ENCODE measurements at places on chromosomes 4 and X.

DNA sequence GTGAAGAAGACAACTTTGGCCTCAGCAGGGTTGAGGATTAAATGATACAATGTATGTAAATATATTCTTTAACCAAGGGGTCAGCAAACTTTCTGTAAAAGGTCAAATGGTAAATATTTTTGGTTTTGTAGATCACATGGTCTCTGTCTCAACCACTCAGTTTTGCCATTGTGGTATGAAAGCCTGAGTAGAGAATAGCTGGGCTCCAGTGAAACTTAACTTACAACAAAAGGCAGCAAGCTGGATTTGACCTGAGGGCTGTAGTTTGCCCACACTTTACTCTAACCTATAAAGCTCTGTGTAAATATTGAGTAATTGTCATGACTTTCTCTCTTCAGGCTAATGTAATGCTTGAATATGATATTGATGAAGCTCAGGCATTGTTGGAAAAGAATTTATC is 19.6 kb downstream of the VBP1 start:
- DNase-seq = no peak

DNA sequence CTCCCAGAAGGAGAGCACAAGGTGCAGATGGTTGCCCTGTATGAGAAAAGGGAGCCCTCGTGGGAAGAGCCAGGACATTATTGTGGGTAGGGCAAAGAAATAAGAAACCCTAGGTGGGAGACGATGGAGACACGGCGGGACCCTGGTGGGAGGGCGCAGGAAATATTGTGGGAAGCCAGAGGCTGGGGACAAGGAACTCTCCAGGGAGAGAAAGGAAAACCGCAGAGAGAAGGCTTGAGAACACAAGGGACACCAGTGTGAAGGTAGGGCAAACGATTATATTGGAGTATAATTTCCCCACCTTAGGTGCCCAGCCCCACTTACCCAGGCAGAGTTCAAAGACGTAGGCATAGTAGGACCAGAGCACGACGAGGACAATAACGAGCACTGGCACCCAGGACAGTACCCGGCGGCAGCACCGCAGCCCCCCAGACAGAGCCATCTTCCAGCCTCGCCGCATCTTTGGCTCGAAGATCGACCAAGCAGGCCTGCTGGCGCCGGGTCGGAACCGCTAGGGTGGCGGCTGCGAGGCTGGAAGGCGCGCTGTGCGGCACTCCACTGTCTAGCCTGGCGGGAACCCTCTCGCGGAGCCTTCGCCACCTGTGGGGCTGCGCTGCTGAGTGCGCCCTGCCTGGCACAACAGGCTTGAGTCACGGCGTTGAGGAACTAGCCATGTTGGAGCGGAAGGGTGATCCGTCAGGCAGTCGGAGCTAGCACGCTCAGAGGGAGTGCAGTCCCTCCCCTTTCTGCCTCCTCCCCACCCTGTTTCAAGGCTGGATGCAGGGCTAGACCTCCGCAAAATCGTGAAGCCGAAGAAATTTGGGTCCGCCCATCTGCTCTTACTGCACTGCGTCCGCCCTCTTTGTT is at the start of gene ZDHHC15:
ZDHHC15 (minus strand) TSS at position 473 of the 867 bp plus-strand sequence; CDS start at position 460, 13 bp downstream.
- DNase-seq = peak; percentile 78

GRCh38 chr4:3703343-3703676 is 62.9 kb upstream of the ADRA2C start:
- DNase-seq = no peak

GRCh38 chrX:110216027-110216426 is 101.9 kb downstream of the AMMECR1 start:
- no peak for DNase-seq

- no peak for DNase-seq
Measured at GRCh38 chr4:77177199-77177598, 20.2 kb downstream of the CCNG2 start.

DNA sequence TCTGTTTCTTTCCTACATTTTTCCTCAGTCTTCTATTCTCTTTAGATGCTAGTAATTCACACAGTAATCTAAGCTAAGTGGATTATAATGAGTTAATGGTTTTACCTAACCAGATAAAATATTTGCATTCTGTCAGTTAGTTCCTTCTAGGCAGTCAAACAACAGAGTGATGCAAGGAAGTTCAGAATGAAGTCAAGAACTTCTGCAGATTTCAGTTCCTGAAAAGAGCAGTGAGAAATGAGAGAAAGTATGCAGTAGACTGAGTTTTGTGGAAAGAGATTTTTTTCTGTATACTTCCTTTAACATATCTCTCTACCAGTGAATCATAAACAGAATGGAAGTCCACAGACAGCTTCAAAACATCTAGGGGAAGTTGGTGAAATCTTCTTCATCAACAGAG is 774.0 kb upstream of the POU3F4 start:
- no peak for DNase-seq

DNA sequence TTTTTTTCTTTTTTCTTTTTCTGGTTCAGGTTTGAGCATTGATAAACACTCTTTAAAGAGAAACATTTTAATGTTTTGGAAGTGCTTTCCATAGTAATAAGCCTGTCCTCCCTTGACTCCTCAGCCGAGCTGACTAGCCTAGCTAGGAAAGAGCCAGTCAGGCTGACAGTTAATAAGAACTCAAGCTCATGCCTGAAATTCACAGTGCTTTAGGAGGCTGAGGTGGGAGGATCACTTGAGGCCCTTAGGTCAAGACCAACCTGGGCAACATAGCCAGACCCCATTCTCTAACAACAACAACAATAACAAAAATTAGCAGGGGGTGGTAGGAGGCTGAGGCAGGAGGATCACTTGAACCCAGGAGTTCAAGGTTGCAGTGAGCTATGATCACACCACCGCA is 53.4 kb upstream of the ZCCHC13 start:
- no peak for DNase-seq

DNA sequence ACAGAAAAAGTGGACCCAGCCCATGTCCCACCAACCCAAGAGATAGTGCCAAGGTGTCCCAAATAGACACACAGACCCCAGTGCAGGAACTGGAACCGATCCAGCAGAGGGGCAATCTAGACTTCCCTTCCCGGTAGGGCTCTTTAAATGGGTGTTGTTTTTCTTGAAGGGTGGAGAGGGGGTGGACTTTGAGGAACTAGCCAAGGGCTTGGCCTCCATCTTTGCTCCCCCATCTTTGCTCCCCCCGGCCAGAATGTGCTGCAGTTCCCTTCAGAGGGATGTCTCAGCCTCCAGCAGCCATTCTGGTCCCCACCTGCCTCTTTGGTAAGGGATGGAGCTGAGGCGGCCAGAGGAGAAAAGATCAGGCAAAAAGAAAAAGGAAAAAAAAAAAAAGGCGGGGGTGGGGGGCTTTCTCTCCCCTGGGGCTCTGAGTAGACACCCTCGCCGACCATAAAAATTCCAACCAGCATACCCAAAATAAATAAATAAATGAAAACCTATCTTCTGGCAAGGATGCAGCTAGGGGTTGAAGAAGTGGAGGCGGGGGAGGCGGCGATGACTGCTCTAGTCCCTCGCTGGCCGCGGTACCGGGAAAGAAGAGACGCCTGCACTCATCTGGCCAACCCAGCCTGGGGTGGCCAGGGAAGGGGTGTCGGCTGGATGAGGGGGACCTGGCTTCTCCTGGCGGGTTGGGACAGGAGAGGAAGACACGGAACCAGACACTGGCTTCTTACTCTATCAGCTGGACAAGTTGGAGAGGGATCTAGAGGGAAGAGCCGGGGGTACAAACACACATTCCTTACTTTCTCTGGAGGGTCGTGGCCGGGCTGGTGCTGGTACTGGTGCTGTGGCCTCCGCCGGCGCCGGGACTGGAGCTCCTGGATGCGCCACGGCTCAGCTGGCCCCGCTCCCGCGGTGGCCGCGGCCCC is 38.5 kb upstream of the IQSEC2 start:
- no peak for DNase-seq

- no peak for DNase-seq
Measured at GRCh38 chr4:5026371-5026770, 7.1 kb upstream of the CYTL1 start.

DNA sequence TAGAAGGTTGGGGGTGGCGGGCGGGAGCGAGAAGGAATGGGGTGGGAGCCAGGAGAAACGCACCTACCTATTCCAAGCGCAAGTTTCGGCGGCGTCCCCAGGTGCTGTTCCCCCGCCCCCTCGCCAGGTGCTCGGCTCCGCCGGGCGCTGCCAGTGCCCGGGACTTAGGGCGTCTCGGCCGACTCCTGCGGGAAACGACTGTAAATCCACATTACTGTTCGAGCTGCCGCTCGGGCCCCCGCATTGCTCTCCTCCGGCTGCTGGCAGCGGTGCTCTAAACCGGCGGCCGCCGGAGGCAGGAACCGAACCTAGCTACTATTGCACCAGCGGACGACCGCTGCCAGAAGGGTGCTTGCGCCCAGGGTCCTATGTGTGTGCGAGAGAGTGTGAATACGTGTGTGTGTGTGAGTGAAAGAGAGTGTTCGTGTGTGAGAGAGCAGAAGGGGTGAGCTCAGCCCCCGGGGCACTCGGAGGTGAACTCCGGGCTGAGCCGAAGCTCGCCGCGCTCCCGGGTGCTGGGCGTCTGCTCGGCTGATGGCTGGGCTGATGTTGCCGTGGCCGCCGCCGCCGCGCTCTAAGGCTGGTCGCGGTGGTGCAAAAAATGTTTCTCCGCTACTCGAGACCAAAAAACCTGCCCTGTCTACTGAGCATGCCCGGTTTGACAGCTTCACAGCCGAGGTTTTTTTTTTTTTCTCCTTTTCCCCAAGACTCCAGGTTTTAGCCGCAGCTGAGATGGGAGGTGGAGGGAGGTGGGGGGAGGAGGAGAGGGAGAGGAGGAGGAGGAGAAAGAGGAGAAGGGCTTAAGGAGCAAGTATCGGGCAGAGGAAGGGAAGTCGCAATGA is 115.7 kb upstream of the TEX13C start:
- peak; percentile 59 for DNase-seq

GRCh38 chr4:123114915-123115756 is 192.7 kb upstream of the NUDT6 start:
- DNase-seq = no peak

DNA sequence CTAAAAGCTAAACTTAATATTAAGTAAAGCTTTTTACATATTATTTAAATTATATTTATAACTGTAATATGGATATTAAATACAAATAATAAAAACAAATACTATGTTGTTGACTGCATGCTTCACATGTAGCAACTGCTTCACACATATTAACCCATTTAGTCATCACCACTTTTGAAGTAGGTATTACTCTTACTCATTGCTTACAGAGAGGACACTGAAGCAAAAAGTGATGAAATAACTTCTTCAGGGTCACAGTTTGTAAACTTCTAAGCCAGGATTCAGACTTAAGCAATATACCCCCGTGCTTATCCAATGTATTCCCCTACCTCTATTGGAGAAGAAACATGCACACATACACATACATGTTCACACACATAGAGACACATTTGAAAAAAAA is 166.6 kb downstream of the DKK2 start:
- no peak for DNase-seq

DNA sequence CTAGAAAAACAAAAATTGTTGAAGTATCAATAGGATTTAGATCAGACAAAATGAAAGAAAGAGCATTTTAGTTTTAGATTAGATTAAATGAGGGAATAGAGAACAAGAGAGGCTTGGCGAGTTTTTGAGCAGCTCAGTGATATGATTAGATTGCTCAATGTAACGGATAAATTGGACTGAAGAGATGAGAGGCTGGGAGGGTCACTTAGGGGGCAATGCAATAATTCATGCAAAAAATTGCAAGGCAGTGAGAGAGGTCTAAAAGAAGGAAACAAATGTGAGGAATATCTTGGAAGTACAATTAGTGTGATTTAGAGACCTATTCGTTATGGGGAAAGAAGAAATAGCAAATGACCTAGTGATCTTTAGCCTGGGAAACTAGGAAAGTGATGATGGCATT is 50.3 kb upstream of the BMP3 start:
- DNase-seq = no peak

DNA sequence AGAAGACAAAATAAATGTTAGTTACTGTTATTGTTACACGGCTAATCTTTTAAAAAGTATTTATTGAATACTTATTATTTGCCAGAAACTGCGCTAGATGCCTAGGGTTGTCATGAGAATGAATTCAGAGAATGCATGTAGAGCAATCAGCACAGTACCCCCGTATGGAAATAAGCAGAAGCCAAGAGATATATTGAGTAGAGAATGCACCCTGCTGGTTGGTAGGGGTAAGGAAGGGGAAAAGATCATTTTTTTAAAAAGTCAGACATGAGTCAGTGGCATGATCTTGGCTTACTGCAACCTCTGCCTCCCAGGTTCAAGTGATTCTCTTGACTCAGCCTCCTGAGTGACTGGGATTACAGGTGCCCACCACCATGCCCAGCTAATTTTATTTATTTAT is 13.1 kb upstream of the DRP2 start:
- peak; percentile 13 for DNase-seq

DNA sequence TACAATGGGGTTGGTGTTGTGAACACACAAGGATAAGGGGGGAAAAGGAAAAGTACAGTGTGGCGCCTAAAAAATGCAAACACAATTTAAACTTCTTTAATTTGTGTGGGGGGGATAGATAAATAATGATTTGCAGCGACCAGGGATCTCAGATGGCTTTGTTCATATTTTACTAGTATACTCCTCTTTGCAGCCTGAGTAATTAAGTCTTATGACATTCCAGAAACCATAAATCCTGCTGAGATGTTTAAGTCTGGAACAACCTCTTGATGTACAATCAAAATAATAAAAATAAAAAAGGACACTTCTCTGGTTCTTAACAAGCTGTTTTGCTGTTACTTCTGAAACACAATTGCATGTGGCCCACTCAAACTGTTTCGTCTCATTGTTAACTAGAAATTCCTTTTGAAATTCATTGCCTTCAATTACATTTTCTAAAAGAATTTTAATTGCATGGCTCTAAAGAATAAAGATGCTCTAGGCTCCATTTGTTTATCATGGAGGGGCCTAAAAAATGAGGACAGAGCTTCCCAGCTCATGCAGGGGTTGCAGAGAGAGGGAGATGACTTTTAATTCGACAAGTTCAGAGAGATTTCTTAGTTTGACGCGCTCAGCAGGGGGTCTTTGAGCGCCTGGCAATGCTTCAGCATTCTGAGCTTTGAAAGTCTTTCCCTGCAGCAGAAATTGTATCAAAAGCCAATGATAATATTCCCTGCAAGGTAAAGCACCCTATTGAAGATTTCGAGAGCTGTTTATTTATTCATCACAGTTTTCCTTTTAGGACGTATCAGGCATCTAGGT is 892.4 kb upstream of the TENM3 start:
- DNase-seq = no peak

DNA sequence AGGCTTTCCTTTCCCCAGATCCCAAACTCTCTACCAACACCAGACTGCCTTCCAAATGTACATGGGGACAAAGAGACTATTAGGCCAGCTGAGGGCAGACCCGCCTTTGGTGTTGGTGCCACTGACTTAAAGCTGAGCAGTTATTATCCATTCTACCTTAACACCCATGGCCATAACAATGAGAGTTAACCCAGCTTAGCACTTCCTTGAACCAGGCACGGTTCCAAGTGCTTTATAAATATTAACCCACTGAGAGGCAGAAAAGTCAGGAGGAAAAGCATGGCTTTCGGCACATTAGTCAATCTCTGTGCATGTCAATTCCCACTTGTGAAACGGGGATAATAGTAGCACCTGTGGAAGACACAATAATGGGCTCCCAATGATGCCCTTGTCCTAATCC is 243.1 kb upstream of the ANXA3 start:
- DNase-seq = no peak

DNA sequence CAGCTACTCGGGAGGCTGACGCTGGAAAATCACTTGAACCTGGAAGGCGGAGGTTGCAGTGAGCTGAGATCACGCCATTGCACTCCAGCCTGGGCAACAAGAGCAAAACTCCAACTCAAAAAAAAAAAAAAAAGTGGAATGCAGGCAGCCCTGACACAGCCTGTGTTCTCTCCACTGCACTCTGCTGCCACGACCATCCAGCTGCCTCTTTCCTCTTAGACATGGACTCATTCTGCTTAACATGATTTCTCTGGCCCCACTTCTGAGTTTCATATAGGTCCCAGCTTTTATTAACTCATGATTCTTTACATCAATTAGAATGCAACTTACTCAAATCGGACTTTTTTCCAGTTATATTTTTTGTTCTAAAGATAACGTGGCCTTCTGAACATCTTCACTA is 29.6 kb downstream of the SLC10A6 start:
- no peak for DNase-seq

All from NCI-H1105 treated with DMSO at 0.1 percent for 48 hours (cell line).